ENCODE measurements at places on chromosomes 4 and X.

GRCh38 chr4:183828125-183828524 lies 77.0 kb upstream of the STOX2 start:
- DNase-seq = no peak

- no peak for DNase-seq
Measured at GRCh38 chr4:7004331-7004730, 38.8 kb upstream of the TADA2B start.

- DNase-seq = no peak
Measured at GRCh38 chr4:173360587-173361221, 10.1 kb upstream of the SAP30 start.

GRCh38 chr4:3719836-3720235 lies 46.3 kb upstream of the ADRA2C start:
- no peak for DNase-seq

GRCh38 chrX:97126020-97126419 lies 242.3 kb downstream of the RPA4 start:
- DNase-seq = no peak

GRCh38 chr4:17288151-17288550 lies 223.7 kb downstream of the QDPR start:
- DNase-seq = no peak
